Osteocyte (in vitro differentiated cells): ENCODE measurements at places on chromosomes 3 and 15.

GRCh38 chr3:157407769-157408168 lies 28.9 kb upstream of the PTX3 start:
- DNase-seq = no peak

- DNase-seq = no peak
Observed at GRCh38 chr15:78077871-78078210, 330 bp upstream of the TBC1D2B start.

DNA sequence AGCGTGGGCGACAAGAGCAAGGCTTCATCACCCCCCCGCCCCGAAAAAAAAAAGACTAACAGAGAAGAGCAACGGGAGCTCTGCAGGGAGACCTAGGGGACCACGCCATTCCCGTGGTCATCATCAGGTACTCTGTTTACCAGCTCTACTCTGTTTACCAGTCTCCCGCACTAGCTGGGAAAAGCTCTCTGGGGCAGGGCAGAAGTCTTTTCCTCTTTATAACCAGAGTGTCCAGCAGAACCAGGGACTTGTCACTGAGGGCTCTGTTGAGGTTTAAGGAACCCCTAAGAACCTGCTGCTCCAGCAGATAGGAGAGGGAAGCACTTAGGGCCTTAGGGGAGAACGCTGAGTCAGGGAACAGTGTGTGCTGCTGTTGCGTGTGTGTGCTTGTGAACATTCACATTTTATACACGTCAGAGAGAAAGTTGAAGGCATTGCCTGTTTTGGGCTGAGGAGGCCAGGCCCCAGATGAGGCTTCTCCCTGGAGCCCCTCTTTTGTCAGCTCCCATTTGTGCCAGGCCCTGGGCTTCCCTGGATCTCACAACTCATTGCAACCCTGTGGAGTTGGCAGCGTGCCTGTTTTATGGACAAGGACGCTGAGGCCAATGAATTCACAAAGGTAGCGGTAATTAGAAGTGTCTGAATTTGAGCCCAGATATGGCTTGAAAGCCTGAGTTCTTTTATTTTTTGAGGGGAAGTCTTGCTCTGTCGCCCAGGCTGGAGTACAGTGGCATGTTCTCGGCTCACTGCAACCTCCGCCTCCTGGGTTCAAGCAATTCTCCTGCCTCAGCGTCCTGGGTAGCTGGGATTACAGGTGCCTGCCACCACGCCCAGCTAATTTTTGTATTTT lies 24.2 kb upstream of the ERICH6 start:
- no peak for DNase-seq

GRCh38 chr3:196315821-196316220 lies 2.2 kb downstream of the DYNLT2B start:
- DNase-seq = no peak

DNA sequence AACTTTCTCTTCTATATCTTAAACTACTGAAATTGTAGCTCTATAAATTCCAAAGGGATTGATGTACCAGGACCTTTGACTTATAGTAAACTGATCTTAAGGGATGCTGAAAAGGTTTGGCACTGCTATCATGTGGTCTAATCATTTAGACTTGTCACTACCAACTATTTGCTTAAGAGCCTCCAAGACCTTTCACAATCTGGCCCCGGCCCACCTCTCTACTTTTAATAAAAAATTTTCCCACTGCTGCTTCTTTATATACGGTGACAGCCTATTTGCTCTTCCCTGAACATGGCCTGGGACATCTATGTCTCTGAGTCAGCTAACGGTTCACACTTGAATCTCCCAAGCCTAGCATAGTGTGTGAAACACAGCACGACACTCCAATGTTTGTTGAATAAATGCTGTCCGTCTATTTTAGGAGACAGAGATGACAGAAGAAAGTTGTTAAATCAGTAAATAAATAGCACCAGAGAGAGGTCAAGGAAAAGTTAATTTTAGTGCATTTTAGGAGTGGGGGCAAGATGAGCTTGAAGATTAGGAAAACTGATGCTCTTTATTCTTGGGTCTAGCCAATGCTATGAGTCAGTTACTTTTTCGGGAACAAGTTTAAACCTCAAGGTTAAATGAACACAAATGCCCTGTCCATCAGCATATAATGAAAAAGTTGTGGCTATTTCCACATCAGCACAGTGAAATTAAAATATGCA lies 212.9 kb downstream of the TIGIT start:
- DNase-seq = no peak

GRCh38 chr15:69976366-69976994 lies 121.2 kb downstream of the TLE3 start:
- no peak for DNase-seq

GRCh38 chr15:93196135-93196670 lies 107.2 kb upstream of the RGMA start:
- no peak for DNase-seq

- DNase-seq = no peak
Observed at GRCh38 chr3:111594205-111594604, 941 bp downstream of the ZBED2 start.

GRCh38 chr3:189340680-189341460 lies 169.1 kb downstream of the TPRG1 start:
- no peak for DNase-seq

DNA sequence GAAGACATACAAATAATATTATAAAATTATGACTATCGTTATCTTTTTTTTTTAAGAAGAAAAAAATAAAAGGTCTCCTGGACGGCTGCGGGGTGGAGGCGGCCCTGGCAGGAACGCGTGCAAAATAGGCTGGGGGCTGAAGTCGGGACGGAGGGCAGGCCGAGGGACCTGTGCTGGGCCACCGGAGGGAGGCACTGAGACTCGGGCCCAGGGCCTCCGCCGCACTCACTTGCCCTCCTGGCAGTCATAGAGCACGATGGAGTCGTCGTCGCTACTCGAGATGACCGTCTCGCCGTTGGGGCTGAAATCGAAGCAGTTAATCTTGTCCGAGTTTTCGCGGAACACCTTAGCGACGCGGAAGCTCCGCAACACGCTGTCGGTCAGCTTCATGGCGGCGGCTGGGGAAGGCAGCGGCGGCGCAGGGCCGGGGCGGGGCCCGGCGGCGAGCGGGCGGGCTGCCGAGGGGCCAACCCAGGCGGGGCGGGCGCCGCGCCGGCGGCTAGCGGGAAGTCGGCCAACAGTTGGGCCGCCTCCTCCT lies 408 bp downstream of the WDR82 start:
- no peak for DNase-seq

GRCh38 chr3:56819016-56819809 lies 17.5 kb upstream of the ARHGEF3 start:
- DNase-seq = no peak

- no peak for DNase-seq
Observed at GRCh38 chr15:86624261-86625036, 544.8 kb downstream of the AGBL1 start.

- no peak for DNase-seq
Observed at GRCh38 chr3:10363935-10364334, 43.0 kb upstream of the SEC13 start.

DNA sequence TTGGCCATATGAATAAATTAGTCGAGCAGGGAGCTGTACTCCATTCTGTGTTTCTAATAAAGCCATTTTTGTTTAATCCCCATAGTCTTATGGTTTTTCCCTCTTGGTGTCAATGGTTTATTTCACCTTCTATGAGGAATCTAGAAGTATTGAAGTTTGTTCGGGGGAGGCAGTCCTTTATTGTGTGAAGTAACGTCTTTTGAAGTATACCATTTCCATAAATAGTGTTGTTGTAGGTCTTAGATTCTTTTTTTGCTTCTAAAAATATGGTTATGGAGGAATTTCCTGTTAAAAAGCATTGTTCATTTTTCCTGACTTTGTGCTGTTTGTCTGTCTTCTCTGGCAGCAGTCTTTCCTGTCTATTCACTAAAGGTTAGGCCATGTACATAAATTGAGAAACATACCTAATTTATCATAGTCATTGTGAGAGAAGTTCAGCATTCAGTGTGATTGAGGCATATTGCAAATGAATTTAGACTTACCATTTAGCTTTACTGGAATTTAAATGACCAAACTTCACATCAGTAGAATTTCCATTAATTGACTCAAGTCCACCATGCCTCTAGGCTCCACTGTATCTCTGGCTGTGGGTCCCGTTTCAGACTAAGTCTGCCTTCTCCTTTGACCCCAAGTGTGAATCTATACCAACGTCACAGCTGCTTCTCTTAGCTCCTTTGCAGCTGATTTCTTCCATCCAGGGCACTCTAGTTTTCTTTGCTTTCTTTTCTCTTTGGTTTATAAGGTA lies 37.3 kb downstream of the YEATS2 start:
- DNase-seq = no peak

- DNase-seq = no peak
Observed at GRCh38 chr3:184338511-184338945, 1.1 kb downstream of the FAM131A start.

DNA sequence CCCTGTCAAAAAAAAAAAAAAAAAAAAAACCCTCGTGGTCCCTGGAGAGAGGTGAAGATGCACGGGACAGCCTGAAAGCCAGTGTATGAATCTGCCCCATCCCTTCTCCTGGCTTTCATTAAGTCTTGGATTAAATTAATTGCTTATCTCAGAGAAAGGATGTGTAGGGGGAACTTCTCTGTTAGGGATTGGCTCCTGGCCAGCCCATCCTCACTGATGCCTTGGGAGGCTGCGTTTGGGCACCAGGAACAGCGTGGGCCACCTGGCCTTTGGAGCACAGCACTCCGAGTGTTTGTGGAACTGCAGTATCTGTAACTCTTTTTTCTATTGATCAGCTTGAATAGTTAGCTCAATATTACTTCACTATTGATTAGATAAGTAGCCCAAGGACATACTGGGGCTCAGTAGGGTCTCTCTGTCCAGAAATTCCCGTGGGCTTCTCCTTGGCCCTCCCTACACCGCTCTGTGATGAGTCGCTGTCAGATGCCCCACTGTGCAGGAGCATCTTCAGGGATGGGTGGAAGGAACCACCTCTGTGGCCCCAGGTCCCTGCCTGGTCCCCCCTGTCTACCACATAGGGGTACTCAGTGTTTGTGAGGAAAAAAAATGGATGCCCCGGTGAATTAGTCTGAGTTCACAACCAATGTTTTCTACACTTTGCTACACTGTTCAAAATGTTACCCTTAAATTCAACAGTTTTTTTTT lies 2.0 kb downstream of the PXYLP1 start:
- peak; percentile 56 for DNase-seq

DNA sequence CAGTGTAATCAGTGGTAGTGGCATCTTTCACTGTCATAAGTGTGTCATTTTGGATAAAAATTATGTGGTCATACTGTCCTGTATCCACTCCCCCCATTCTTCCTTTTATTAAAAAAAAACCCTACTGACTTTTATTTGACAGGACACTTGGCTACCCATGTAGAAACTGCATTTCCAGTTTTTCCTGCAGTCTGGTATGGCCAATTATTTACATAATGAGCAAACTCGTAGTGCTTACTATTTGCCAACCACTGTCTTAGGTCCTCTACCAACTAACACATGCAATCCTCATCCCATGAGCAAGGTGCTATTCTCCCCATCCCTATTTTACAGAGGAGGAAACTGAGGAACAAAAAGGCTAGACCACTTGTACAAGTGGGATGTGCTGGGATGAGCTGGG lies 129.1 kb downstream of the MECOM start:
- DNase-seq = no peak

- no peak for DNase-seq
Observed at GRCh38 chr15:77167406-77167805, 96.5 kb upstream of the TSPAN3 start.

- DNase-seq = no peak
Observed at GRCh38 chr15:88125576-88125975, 131.0 kb downstream of the NTRK3 start.

DNA sequence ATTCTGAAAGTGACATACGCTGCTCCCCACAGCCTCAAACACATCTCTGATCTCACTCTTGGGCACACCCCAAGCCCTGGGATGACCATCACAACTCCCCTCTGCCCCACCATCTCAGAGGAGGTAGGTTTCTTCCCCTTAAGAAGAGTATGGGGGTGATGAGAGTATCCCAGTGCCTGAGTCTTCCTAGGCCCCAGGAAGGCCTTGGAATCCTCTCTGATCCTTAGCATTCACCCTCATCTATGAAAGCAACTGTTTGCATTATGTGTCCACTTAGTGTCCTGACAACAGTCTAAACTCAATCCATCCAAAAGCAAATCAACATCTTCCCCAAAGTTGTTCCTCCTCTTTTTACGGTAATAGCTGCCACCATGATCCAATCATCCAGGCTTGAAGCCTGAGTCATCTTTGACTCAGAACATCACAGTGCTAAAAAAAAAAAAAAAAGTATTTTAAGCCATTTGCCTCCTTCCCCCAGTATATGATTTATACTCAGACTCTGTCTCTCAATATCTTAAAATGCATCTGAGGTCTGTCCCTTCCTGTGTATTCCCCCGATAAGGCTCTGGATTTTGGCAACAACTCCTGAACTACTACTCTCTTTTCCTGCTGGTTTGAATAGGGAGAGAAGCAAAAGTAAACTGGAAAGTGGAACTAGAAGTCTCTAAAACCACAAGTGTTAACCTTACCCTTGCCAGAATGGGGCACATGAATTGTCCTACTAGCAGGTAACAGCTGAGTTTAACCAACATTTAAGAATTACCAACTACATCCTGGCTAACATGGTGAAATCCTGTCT lies 22.5 kb downstream of the POPDC2 start:
- no peak for DNase-seq

- DNase-seq = no peak
Observed at GRCh38 chr15:40449275-40449674, 8.5 kb downstream of the BAHD1 start.

DNA sequence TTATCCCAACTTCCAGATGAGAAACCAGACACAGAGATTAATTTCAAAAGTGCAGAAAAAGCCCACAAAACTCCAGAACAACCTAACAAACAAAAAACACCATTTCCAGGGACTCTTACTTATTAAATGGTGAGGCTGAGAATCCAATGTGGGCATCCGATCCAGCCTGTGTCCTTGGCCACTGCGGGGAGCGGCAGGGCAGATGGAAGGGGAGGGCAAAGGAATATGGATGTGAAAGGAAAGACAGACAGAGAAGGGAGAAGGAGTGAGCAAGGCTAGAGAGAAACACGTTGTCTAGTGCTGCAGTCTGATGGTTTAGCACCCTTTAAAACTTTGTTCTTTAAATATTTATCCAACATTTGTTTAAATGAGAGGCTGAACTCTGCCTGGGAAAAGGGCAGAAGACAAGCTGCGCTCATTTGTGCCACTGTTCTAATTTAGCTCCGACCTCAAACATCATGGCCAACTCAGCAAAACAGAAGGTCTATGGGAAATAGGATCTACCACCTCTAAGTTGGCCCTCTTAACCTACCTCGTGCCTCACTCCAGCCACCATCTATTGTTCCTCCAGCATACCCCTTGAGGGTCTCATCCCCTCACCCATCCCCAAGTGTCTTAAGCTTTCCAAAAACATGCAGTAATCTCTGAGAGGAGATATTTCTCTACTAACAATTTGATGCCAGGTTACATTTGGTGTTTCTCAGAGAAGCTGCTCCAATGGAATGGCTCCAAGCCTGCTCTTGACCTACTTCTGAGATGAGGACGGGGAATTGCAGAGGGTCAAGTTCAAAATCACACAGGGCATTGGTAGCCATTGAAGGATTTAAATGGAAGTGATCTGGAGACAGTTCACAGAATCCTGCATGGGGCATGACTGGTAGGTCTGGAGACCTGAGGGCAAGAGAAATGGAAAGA lies 77.4 kb downstream of the CD47 start:
- no peak for DNase-seq
